Gastrocnemius medialis (tissue), 4 donors: ENCODE measurements at places on chromosomes 16 and 17. TPM values are rescaled to one million over a fixed set of nuclear protein-coding genes. Genes with fewer than 3 reads are reported as not detected.

GRCh38 chr17:9776911-9777310 is 14.5 kb downstream of the DHRS7C start:
- H3K4me1 ChIP-seq: no peaks in the 10 kb centered on the region
- H3K4me3 ChIP-seq: no peak overlapping the region
- no peaks in the 10 kb centered on the region for H3K27me3 ChIP-seq
- H3K27ac ChIP-seq: no peak overlapping the region
- no peaks in the 10 kb centered on the region for H3K36me3 ChIP-seq

GRCh38 chr17:66655861-66656260 is 179.1 kb upstream of the CACNG5 start:
- no peaks in the 10 kb centered on the region for H3K27me3 ChIP-seq
- H3K4me1 ChIP-seq: no peaks in the 10 kb centered on the region
- DNase-seq: no peak
- H3K4me3 ChIP-seq: no peak overlapping the region

- H3K27me3 ChIP-seq: no peaks in the 10 kb centered on the region
- no peak for DNase-seq
- no peak overlapping the region for H3K27ac ChIP-seq
- no peaks in the 10 kb centered on the region for H3K36me3 ChIP-seq
Measured at GRCh38 chr17:54789101-54789880, 111.4 kb upstream of the TOM1L1 start.

GRCh38 chr17:44081681-44082080 is 11.1 kb downstream of the G6PC3 start:
- H3K4me3 ChIP-seq: no peak overlapping the region
- no peaks in the 10 kb centered on the region for H3K36me3 ChIP-seq
- H3K27ac ChIP-seq: peak overlapping the region; percentile 75
- no peaks in the 10 kb centered on the region for H3K4me1 ChIP-seq
- no peaks in the 10 kb centered on the region for H3K27me3 ChIP-seq

DNA sequence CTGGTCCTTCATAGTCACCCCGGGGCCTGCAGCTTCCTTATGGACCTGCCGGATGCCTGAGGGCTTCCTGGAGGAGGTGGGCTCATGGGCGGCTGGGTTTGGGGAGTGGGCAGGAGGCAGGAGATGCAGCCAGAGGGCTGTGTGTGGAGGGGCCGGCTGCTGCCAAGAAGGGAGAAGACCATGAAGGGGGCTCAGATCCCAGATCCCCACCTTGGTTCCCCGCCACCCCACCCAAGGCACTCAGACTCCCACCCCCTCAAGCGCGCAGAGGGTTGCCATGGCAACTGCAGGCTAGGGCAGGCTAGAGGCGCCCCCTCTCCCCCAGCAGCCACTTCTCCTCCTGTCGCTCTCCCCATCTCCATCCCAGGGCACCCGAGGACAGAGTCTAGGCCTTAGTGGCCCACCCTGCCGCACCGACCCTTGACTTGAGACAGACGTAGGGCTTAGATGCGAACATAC is 104.5 kb downstream of the CRLF3 start:
- peak; percentile 1 for DNase-seq
- H3K27ac ChIP-seq: no peak overlapping the region
- no peaks in the 10 kb centered on the region for H3K4me1 ChIP-seq
- H3K4me3 ChIP-seq: no peak overlapping the region

DNA sequence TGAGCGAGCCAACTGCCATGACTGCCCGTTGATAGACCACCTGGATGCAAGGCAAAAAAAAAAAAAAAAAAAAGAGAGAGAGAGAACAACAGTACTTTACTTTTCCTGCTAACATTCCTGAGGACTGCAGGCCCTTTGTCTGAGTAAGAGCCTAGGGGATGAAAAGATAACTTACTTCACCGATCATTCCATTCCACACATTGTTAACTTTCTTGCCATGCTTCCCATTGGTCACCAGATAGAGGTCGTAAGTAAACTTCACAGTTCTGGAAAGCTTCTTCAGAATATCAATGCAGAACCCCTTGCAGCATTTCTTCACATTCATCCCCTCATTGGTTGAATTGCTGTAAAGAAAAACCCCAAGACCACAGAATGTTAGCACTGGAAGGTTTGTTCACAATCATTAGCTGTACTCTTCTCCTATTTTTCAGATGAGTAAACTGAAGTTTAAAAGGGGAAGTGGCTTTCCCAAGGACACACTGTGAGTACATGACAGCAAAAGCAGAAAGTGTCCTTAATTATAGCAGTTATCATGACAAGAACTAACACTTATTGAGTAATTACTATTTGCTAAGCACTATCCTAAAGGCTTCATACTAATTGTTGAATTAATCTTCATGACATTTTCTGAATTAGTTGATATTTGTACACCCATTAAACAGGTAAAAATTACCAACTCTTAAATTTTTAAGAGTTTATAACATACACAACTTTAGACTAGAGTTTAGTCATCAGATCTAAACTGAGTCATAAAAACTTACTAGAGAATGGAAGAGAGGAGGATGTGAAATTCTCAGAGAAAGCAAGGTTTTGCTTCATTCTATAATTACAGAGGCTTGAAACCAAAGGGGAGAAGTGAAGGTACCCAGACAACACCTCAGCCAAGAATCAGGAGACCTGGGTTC is 341.2 kb downstream of the GRIN2A start:
- H3K27ac ChIP-seq: no peak overlapping the region
- no peaks in the 10 kb centered on the region for H3K36me3 ChIP-seq
- no peak overlapping the region for H3K4me3 ChIP-seq
- H3K4me1 ChIP-seq: no peaks in the 10 kb centered on the region
- no peak for DNase-seq

The HOXB4 gene
- 0.18 TPM for total RNA-seq

The TMIGD1 gene
- total RNA-seq: not detected
